ENCODE measurements at places on chromosomes 1 and 21.

- DNase-seq: no peak
Measured at GRCh38 chr1:110645821-110646735, 28.7 kb downstream of the KCNA3 start.

DNA sequence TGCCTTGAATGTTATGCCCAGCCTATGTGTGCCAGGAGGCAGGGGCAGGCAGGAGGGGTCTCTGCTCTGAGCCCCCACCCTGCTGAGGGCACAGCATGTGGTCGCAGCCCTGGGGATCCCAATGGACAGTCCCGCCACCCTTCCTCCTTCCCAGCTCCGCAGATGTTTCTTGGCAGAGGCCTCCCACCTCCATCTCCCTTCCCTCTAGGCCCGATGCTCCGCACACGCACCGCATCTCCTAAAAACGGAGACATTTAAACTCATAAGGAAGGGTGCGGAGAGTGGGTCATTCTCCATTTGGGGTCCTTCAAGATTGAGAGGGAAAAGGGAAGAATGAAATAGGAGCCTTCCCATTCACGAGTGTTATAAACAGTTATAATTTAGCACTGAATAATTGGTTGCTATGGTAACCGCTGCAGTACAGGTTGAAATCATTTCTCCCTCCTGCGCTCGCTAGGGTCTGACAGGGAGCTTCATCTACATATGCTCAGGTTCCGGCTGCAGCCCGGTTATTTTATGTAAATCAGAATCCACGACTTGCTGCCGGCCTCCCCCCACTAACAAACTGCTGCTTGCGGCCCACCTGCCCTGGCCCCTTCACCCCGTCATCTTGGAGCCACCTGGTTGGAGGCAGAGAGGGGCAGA lies 16.0 kb downstream of the CHD5 start:
- DNase-seq: no peak

- no peak for DNase-seq
Measured at GRCh38 chr1:81455481-81455880, 345.3 kb upstream of the ADGRL2 start.

- no peak for DNase-seq
Measured at GRCh38 chr1:200075522-200075921, 48.0 kb downstream of the NR5A2 start.

DNA sequence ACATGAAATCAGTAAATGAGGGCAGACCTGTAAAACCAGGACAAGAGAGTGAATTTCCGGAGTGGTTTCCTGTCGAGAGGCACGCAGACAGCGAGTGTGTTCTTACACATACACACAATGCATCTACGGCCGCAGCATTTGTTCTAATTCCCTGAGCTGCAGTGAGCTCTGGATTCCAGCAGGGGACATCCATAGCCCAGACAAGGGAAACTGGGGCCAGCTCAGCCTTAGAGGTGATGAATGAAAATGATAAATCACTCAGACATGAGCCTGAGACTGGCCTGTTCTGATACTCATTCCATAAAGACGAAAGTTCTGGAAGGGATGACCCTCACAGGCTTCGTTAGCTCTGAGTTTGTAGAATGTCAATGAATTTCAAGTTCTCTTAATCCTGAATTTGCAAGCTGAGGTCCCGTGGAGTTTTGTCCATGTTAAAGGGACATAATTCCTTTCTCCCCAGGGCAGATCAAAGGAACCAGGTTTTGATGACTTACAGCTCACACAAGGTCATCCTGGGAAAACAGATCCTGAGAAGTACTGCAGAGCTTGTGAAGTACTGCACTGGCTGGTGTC lies 207.9 kb upstream of the C1orf87 start:
- peak; percentile 78 for DNase-seq

- DNase-seq: no peak
Measured at GRCh38 chr1:63034256-63034655, 250.3 kb downstream of the ATG4C start.

DNA sequence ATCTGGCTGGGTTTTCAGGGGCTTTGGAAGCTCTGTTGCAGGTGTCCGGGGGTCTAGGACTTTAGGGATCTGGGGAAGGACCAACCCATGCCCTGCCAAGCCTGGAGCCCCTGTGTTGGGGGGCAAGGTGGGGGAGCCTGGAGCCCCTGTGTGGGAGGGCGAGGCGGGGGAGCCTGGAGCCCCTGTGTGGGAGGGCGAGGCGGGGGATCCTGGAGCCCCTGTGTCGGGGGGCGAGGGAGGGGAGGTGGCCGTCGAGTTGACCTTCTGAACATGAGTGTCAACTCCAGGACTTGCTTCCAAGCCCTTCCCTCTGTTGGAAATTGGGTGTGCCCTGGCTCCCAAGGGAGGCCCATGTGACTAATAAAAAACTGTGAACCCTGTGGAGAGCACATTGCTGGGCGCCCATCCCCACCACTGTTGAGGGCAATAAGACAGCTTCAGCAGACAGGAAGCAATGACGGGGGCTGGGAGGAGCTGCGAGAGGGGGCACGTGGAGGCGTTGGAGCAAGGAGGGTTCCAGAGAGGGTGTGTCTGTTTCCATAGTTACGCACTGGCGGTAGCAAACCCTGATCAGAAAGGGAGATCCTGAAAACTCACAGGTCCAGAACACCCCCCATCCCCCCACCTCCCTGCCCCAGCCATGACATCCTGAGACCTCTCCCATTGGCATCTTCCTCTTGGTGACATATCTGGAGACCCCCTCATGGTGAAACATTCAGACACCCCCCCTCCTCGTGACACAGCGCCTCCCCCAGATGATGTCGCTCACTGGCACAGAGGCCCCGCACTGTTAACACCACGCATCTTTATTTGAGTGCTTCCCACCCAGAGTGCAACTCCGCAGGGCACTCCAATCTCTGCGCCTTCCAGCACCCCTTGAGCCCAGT lies 8.4 kb downstream of the MYBPH start:
- DNase-seq: no peak

GRCh38 chr1:230516889-230517288 lies 90.8 kb upstream of the PGBD5 start:
- no peak for DNase-seq

- no peak for DNase-seq
Measured at GRCh38 chr1:234582681-234583301, 27.2 kb downstream of the IRF2BP2 start.

DNA sequence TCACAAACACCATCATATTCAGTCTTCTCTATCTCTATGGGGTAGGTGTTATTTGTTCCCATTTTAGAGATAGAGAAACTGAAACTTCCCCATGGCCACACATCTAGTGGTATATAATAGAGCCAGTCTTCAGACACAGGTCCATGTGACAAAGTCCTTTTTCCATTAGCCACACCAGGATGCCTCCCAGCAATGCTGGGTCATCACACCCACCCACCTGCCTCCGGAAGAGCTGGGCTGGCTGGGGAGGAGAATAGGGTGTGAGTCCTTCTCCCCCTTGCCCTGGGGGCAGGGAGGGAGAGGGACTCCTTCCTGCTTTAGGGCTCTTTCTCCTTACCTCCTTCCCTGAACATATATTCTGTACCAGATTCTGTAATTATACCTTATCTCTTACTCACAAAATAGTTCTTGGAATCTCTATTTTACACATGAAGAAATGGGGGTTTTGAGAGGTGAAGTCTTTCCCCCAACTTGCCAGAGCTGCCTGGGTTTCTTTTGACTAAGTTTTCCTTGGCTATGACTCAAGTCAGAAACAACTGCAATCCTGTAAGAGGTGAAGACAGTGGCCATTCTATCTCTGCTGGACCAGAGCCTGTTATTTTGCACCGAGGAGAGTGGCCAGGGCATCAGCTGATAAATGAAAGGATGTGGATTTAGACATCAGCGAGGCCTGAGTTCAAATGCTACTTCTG lies 30.0 kb downstream of the SOX13 start:
- no peak for DNase-seq

GRCh38 chr1:63320022-63320721 lies 2.2 kb upstream of the FOXD3 start:
- DNase-seq: no peak

DNA sequence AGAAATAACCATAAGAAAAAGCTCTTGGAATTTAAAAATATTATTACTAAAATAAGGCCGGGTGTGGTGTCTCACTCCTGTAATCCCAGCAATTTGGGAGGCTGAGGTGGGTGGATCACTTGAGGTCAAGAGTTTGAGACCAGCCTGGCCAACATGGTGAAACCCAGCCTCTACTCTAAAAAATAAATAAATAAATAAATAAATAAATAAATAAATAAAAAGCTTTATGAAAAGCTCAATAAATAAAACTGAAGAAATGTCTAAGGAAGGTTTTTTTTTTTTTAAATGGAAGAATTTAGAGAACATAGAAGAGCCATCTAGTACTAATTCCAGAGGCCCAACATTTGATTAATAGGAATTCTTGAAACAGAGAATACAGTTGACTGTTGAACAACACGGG lies 249.1 kb upstream of the PROX1 start:
- DNase-seq: no peak
